ENCODE measurements at places on chromosomes 12 and 14.

DNA sequence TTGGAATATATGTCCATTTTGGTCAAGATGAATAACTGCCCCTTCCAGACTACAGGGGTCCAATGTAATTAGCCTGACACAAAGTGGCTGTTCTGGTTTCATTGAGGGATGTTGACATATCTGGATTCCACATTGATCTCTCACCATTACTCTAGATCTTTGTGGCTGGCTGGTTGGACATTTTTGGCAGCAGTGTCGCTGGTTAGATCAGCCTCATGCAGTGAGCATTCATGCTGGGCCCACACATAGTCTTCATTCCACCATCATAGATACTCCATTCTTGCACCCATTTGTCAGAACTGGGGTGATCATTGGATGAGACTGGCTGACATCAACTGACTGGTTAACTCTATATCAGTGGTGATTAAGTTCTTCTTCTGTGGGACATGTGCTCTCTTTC is 74.4 kb downstream of the MGST1 start:
- no peak for DNase-seq

DNA sequence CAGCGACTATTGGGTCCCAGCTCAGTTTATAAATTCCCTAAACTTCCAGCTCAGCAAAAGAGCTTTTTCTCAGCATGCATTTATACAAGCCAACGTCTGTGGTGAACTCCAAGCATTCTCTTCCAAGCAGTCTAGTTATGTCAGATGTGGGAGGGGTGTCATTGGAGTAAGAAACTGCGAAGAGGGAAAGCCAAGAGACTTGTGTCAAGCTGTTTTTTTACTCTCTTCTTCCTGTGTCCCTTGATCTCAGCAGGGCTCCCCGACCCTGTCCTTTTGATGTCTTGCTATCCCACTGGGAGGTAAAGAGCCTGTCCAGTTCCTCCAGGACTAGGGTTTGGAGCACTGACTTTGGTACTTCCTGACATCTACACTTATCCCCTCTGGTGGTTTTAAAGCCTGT is 69.0 kb downstream of the PPM1H start:
- DNase-seq, result no peak

DNA sequence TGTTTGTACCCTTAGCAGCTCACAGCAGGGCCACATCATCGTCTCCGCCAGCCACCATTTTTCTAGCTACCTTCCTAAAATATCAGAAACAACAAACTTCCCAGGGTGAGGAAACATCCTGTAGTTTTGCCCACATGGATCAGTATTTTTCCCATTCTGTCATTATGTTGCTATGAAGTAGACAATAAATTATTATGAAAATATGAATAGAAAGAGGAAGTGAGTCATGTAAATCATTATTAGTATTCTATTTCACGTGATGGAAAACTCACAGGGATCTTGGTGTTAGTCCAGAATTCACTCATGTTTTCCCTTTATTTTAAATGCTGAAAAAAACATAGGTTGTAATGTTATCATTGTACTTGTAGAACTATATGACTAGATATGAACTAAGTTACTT is 319.4 kb downstream of the SYT1 start:
- no peak for DNase-seq

- DNase-seq, result no peak
Measured at GRCh38 chr12:2608608-2608945, 186.2 kb upstream of the FKBP4 start.

GRCh38 chr12:93877446-93877845 is 200.3 kb downstream of the CRADD start:
- DNase-seq, result no peak

- DNase-seq, result no peak
Measured at GRCh38 chr12:30908076-30908721, 18.3 kb upstream of the TSPAN11 start.

- no peak for DNase-seq
Measured at GRCh38 chr14:99157676-99158075, 114.3 kb downstream of the BCL11B start.

DNA sequence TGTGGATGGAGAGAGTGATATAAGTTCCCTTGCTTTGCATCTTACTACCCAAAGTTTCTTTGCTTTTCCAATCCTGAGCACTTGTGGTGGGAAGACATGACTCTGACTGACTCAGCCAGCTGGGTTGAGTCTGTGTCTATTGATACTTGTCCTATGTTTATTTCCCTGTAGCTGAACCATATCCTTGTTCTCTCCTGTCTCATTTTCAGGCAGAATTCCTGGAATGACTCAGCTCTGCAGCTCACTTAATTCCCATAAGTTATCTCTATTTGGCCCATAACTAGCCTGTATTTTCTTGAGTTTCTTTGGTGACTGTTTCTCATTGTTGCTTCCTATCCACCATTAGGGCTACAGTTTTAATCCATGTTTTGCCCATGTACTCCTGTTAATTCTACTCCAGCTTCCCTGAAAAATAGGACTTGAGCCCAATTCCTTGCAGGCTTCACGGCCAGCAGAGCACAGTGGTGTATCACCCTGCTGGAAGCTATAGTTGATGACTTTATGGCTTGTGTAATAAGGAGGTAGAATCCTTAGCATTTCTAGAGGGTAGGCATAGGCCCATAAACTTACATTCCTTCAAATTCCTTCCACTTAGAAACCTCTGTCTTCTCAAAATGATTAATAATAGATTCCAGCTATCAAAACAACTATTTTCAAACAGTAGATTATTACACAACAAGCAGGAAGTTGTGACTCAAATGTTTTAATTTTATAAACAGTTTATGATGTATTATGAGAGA is 183.1 kb downstream of the TMTC3 start:
- no peak for DNase-seq

DNA sequence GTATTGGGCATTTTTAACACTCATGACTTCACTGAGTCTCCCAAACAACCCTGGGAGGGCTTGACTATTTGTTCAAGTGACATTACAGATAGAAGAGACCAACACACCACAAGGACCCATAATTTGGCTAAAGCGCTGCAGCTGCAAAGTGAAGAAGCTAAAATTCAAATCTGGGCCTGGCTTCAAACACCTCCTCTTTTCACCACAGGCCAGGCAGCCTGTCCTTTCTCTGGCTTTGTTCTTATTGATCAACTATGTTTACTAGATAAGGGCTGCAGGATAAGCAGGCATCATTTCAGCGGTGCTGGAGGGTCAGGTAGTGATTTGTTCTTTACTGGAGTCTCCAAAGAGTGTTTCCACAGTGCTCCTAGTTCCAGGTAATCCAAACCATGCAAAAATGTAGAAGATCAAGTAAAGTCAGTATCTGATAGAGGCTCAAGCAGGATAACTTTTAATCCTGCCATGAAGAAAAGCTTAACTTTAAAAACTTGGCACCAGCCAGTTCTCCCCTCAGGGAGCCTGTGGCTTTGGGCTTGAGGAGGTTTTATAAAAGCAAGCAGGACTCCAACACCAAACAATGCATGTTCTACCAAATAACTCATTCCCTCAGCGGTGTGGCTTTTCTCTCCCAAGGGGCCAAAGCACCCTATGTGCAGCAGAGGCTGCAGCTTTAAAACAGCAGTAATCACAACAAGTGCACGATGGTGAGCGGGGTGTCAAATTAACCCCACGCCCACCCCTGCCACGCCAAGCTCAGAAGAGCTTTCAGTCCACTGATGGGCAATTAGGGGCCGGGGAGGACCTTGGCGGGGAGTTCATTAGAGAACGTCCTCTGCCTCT is 16.8 kb downstream of the CLMN start:
- no peak for DNase-seq

GRCh38 chr12:46342562-46343033 is 30.0 kb downstream of the SLC38A2 start:
- no peak for DNase-seq

DNA sequence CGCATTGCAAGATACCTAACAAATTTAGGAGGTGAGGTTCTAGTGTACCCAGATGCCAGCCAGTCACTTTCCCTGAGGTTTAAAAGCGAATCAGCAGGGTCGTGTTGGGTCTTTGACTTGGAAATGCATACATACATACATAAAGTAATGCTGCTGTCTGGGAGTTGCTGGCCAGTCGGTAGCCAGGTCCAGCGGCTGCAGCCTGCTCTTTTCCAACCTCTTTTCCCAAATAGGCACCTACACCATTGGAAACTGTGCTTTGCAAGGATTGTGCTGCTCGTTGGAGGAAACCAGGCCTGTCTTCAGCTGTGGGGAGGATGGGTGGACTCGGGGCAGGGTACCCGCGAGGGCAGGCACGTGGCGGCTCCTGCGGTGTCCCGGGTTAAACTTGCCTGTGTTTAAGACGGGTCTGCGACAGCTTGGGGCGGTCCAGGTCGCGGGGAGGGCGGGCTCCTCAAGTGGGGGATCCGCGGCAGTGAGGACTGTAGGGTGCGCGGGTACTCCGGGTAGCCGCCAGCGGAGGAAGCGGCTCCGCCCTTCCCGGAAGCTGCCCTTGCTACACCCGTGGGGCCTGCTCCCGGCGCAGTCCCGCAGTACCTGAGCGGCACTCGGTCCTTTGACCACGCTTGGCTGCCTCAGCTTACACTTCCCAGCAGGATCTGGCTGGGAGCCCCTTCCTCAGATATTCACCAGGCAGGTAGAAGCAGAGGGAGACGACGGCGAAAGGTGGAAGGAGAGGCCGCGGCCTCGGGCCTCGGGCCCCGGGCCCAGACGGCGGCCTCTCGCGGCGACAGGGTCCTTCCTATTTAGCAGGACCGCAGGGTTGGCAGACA is 2.7 kb downstream of the TTC6 start:
- DNase-seq, result no peak

DNA sequence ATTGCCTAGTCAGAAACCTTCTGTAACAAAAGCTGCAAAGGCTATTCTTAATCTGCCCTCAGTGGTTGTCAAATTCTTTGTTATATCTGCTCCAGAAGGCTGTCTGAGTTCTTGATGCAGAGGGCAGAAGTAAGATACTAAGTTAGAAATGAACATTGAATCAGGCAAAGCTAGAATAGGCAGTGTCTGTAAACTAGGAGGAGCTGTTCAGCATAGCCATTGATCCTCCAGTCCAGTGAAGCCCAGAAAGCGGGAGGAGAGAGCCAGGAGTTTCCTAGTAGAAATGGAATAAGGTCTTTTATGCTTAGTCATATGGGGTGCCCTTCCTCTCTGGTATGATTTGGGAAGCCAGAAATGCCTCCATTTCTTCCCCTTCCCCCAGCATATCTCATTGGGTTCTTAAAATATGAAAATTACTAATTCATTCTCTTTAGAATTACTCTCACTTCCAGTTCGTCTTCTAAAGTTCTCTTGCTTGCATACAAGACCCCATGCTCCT is 76.2 kb downstream of the APAF1 start:
- no peak for DNase-seq

- DNase-seq, result peak; percentile 49
Measured at GRCh38 chr12:57242691-57243454, 8.1 kb downstream of the STAC3 start.

DNA sequence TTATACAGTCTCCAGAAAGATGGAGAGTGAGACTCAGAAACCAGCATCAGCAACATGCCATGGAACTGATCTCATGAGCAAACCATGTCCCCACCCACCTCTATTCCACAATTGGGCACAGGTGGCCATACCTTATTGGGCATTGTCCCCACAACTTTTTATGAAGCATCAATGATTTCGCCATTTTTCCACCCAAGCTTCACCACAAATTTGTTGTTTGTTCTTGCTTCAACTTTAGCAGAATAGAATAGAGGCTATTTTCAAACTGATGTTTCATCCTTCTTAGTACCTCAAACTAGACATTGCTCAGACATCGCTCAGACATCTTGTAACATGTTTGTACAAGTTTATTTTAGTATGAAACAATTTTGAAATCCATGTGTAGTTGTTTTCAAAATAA is 112.5 kb upstream of the TMTC2 start:
- no peak for DNase-seq

DNA sequence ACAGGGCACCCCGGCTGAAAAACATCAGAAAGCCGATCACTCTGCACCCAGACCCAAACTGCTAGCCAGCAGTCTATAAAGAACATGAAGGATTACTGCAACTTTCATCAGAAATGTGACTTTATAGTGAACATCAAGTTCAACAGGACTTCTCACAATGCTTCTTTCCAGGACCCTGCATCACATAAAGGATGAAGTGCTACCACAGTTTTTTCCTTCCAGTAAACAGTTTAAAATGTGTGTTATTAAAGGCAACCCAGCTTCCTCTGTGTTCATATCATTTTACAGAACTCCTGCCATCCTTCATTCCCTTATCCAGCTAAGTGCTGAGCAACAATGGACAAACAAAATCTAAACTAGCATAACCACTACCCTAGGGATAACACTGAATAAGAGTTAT is 280.3 kb upstream of the DIO2 start:
- DNase-seq, result no peak

GRCh38 chr14:103538291-103539055 is 9.5 kb downstream of the TRMT61A start:
- DNase-seq, result no peak

DNA sequence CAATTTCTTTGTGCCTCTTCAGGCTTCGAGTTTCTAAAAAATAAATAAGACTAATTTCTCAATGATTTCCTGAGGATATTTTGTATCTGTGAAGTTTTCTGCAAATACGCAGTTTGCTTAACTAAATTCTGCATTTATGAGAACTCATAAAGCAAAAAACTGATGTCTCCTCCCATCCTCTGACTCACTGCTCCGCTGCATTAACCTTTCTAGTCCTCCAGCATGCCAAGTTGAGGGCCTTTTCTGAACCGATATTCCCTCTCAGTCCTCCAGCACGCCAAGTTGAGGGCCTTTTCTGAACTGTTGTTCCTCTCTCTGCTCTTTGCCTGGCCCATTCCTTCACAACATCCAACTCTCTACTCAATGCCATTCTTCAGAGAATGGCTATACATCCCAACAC is 3.2 kb downstream of the IPO8 start:
- no peak for DNase-seq

DNA sequence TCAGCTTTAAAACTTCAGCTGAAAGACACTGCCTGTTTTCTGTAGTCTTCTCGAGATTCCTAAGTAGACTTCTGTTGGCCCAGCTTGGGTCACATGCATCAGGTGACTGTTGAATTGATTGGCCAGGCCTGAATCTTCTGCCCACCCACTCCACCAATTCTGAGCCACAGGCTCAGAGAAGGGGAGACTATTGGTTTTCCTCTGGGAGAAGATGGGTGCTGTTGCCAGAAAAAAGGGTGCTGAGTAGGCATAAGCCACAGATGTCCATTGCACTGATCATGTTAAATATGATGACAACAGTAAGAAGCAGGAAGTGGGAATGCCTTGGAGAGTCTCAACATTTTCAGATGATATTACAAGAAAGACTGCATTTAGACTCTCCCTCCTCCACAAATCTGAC is 6.8 kb upstream of the SPTLC2 start:
- no peak for DNase-seq

GRCh38 chr12:106271575-106272505 is 24.0 kb upstream of the CKAP4 start:
- no peak for DNase-seq

Measured in stimulated activated CD8-positive, alpha-beta memory T cell treated with anti-CD3 and anti-CD28 coated beads, Interleukin-15, amount 100 ng/mL, for 24 hours (primary cell).